NCI-H187 treated with DMSO at 0.1 percent for 48 hours (cell line): ENCODE measurements at places on chromosomes 5 and 9.
A peak's percentile ranks its signal among the peaks of the same experiment; 100 is the strongest.

GRCh38 chr5:134567641-134568336 lies 42.3 kb downstream of the JADE2 start:
- no peak for DNase-seq

- no peak for DNase-seq
Observed at GRCh38 chr5:56558131-56558745, 257.1 kb upstream of the MAP3K1 start.

DNA sequence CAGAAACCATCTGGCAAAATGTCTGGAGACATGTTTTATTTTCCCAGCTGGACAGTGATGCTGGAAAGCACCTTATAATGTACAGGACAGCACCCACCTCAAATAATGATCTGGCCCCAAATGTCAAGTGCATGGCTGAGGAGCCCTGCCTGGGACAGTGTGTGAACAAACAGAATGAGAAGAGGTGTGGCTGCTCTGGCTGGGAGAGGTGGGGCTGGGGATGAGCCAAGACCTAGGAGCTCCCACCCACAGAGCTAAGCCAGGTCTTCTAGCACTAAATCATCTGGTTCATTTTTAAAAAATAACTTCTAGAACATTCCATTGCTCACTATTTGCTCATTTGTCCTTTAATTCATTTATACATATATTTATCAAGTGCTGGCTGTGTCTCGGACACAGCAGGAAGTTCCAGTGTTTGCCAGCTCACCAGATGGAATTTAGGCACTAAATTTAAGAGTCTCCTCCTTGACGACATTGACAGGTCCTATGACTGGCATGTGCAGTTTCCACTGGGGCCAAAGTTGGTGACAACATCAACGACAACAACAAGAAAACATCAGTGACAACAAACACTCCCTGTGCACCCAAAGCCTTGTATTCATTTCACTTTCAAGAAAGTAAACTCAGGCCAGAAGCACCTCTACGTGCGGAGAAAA lies 59.1 kb downstream of the GTF3C4 start:
- no peak for DNase-seq

GRCh38 chr9:14888875-14889274 lies 21.4 kb downstream of the FREM1 start:
- no peak for DNase-seq

DNA sequence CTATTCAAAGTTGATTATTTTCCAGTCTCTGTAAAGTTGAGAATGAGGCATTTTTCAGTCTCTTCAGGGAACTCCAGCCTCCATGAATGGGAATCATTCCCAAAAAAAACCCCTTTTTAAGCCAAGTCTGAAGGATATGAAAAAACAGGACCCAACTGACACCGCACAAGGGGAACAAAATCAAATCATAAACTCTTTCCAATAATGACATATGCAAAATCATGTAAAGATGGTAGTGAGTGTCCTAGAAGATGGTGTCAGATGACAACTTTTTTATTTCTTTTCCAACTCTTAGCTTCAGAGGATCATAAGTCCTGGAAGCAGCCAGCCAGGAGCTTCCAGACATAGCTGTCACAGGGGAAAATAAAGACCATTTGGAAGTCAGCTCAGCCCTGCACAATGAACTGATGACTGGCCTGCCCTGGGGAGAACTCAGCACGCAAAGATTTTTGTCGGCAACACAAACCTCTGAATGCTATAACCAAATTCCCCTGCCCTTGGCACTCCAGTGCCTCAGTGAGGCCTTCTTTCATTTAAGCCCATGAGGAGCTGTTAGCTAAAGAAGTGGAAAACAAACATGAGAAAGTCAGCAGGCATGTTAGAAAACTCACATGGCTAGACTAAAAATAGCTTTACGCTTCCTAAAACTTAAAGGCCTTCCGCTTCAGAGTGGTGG lies 85.4 kb downstream of the SLC1A3 start:
- no peak for DNase-seq

- no peak for DNase-seq
Observed at GRCh38 chr5:145233461-145233860, 601.7 kb downstream of the PRELID2 start.

- no peak for DNase-seq
Observed at GRCh38 chr5:180806351-180807011, 3.9 kb upstream of the MGAT1 start.

DNA sequence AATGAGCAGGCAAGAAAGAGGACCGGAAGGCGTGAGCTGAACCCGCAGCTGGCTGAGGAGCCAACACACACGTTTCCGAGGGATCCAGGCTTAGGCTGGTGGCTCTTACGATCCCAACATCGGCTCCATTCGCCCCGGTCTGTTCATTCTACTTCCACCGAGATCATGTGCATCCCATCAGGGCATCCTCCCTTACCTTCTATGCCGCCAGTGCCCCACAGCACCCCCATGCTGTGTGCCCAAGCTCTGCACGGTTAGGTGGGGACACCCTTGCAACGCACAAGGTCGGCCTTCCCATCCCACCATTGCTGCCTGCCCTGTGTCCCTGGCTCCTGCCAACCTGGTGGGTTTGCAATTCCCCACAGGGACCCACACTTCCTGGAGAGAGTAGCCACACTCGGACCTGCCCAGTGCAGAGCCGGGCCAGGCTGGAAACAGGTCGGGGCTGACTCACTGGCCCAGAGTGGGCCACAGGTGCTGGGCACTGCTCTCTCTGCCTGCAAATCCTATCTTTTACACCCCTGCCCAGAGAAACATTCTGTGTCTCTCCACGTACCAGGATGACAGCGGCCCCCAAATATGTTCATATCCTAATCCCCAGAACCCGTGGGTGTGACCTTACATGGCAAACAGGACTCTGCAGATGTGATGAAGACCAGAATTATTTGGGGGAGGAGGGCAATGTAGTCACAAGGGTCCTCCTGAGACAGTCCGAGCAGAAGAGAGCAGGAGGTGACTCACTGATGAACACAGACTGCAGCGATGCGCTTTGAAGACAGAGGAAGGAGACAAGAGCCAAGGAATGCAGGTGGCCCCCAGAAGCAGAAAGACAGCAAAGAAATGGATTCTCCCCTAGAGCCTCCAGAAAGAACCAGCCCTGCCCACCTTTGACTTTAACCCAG lies 182.2 kb downstream of the AUH start:
- no peak for DNase-seq

DNA sequence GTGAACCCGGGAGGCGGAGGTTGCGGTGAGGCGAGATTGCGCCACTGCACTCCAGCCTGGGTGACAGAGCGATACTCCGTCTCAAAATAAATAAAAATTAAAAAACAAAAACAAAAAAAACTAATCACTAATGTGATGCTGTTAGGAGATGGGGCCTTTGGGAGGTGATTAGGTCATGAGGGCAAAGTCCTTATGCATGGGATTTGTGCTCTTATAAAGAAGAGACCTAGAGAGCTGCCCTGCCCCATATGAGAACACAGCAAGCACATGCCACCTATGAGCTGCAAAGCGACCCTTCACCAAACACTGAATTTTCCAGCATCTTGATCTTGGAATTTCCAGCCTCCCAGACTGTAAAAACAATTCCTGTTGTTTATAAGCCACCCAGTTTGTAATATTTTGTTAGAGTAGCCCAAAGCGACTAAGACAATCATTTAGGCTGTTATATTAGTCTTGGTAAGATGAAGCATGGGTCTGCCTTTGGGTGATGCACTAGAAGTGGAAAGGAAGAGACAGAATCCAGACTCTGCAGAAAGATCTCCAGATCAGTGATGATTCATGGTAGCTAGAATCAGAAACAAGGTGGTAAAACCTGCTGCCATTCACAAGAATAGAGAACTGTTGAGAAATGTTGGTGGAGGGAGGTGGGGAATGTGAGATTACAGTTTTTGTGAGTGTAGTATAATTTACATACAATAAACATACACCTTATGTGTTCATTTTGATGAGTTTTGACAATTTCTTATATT lies 26.2 kb downstream of the GPR21 start:
- DNase-seq, result no peak

GRCh38 chr5:117095346-117096332 lies 521.0 kb upstream of the SEMA6A start:
- DNase-seq, result no peak

DNA sequence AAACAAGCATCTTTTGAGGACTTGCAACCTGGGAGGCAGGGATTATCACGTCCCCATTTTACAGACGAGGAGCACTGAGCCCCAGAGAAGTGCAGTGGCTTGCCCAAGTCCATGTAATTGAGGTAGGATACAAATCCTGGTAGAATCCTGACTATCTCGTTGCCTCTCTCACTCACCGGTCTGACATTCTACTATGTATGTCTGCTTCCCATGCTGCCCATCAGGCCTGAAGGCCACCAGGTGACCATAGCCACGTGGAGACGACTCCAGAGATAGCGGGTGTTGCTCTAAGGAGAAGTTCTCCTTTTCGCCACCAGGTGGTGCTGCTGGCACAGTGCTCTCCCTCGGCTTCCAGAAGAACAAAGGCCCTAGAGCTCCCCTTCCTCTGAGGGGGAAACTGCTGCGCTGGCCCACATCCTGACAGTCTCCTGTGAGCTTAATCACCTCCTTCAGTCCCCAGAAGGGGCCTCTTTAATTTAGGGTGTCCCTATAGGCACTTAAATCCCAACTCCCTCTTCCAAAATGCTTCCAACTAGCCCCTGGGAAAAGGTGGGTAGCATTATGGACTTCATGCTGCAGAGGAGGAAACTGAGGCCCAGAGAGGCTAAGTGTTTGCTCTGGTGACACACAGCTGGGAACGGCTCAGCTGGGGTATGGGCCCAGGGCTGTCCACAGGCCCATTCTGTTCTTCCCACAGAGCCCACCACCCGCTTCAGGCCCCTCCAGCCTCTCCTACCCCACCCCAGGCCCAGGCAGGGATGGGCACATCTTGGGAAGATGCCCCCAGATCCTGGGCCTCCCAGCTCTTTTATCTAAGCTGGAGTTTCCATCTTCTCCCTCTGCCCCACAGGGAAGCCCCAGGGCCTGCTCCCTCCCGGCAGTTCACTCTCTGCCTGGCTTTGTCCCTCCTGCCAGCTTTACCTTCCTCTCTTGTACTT lies 6.4 kb downstream of the SLC34A1 start:
- DNase-seq, result peak; percentile 49

GRCh38 chr9:81318571-81318970 lies 370.8 kb downstream of the TLE1 start:
- no peak for DNase-seq

GRCh38 chr5:56964173-56964572 lies 12.2 kb upstream of the MIER3 start:
- no peak for DNase-seq

DNA sequence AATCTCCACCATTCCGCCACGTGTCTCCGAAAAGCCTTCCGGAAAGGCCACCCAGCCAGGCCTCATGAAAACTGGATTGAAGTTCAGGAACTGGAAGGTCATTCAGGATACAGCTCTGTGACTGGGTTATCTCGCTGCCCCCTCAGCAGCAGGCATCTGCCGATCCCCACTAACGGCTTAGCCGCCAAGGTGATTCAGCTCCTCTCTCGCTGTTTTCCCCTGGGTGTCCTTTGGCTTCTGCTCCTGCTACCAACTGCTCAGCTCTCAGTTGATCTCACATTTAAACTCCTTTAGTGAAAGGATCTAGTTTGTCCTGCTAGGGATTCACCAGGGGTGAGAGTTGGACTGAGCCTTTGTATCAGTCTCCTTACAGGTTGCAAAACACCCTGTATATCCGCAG lies 2.2 kb upstream of the GDNF start:
- DNase-seq, result no peak

DNA sequence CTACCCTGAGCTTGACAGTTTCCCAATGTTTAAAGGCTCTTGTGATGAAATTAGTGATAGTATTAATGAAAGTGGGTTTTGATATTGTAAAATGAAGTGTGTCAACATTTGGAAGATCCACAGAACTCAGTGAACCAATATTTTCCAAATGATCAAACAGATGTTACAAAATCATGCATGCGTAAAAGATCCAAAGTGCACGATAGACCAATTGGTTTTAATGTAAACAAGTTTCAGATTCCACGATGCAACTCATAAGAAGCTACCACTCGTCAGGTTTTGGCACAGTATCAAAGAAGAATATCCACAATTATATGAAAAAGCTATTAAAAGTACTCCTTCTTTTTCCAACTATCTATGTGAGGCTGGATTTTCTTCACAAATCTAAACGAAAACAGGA lies 82.3 kb downstream of the SLC38A9 start:
- no peak for DNase-seq

DNA sequence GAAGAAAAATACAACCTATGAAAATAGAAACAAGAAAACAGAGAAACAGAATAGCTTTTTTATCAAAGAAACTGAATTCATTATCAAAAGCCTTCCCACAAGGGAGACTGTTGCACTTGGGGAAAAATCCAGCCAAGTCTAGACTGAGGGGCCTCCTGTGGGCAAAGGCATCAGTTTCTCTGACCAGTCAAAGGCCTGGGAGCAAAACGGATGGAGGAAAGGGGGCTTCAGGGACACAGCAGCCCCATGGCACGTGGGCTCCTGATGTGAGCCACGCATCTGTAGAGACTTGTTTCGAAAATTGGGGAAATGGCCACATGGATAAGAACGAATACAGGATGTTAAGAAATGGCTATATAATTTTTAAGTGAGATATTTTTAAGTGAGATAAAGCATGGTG lies 21.1 kb downstream of the ZDHHC11B start:
- no peak for DNase-seq

- DNase-seq, result no peak
Observed at GRCh38 chr5:9447691-9448090, 98.2 kb downstream of the SEMA5A start.

DNA sequence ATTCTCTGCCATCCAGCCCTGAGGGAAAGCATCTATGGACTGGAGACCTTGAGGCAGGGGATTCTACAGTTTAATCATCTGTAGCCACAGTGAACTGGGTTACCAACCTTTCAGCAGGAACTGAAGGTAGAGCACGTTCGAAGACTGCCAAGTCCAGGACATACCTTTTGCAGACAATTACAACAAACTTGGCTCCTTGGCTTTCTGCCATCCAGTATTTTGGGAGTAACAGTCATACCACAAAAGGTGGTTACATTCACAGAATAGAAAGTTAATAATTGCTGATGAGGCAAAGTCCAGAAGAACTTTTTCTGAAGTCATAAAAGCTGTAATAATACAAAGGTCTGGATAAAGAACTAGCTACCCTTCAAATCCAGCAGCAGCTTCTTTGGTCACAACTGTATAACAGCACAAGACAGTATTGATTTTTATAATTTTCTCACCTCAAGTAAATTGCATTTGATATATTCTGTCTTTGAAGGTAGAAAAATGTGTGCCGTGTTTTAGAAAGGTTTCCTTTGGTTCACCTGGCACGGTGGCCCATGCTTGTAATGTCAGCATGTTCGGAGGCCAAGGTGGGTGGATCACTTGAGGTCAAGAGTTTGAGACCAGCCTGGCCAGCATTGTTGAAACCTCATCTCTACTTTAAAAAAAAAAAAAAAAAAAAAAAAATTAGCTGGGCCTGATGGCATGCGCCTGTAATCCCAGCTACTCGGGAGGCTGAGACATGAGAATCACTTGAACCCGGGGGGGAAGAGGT lies 236.6 kb downstream of the NR3C1 start:
- no peak for DNase-seq
